ENCODE measurements at places on chromosomes 2 and 18.
A peak's percentile ranks its signal among the peaks of the same experiment; 100 is the strongest.

GRCh38 chr2:130390460-130391057, 34.7 kb downstream of the PTPN18 start:
- no peak for DNase-seq

DNA sequence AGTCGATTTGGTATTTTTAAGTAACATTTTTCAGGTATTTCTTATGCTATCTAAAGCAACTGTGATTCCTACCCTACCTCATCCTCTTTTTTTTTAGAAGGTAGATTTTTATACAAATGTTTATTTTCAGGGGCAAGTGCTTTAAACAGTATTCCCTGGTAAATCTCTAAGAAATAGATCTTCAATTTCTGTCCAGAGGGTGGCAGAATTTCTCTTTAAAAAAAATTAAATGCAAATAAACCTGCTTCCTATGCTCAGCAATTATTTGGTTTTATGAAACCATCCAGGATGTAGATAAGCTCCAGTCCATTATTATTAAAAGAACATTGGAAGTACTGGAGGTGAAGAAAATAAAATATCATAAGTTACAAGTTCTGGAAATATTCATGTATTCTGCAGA, 191.9 kb downstream of the MYO3B start:
- DNase-seq, result peak; percentile 16

DNA sequence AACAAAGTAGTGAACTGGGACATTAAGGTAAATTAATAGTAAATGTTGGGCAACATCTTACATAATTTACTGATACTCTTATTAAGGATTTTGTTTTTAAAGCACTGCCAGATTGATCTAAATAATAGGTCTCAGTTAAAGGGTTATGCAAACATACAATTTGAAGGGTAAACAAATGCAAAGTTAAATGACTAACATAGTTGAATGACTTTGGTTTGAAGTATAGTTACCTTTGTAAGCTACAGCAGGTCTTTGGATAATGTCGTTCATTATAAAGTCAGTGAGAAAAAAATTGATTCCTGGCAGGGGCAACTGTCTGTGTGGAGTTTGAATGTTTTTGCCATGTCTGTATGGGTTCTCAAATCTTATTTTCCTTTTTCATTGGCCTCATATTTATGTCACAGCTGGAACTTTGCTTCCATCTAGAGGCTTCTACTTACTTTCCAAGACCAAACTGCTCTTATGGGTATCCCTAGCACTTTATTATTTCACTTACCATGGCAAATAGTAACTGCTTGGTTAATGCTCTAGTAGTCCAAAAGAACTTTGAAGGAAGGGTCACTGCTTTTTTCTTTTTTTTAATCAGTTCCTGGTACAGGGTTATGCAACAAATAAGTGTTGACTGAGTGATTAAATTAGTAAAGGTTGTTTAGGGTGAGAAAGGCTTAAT, 107.8 kb downstream of the NBEAL1 start:
- DNase-seq, result peak; percentile 3

GRCh38 chr2:196758474-196759377, 40.8 kb downstream of the GTF3C3 start:
- no peak for DNase-seq

DNA sequence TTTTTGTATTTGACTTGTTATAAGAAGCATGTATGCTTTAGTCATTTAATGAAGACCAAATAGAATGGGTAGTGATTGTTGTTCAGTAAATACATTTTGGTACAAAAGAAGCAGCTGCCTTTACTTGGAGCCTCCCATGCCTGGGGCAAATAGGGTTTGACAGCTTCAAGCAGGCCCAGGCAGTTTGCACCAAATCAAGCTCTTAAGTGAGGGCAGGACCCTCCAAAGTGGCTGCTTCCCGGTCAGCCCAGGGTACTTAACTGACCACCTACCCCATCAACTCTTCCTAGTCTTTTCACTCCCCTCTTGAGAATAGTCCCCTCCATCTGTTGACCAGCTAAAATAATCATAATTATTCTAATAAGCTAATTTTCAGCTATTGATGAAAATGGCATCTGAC, 5.2 kb downstream of the MAPRE3 start:
- no peak for DNase-seq

Measured in HT1080 (cell line).